ENCODE measurements at places on chromosomes 7 and 10.

GRCh38 chr10:120507175-120507574 is 50.1 kb downstream of the PLPP4 start:
- no peak for DNase-seq

- DNase-seq = no peak
Observed at GRCh38 chr7:107236862-107237261, 68.1 kb downstream of the HBP1 start.

DNA sequence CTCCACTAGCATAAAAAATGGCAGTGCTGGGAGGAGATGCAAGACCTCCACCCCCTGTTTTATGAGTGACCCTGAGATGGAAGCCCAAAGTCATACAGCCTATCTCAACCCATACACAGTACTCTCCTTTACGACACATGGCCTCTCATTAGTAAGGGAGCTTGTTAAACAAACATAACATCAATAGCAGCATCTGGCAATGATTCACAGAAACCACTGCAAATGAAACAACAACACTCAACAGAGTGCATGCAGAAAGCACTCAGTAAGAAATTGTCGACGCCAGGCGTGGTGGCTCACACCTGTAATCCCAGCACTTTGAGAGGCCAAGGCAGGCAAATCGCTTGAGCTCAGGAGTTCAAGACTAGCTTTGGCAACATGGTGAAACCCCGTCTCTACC is 27.5 kb upstream of the FIGNL1 start:
- DNase-seq = no peak

DNA sequence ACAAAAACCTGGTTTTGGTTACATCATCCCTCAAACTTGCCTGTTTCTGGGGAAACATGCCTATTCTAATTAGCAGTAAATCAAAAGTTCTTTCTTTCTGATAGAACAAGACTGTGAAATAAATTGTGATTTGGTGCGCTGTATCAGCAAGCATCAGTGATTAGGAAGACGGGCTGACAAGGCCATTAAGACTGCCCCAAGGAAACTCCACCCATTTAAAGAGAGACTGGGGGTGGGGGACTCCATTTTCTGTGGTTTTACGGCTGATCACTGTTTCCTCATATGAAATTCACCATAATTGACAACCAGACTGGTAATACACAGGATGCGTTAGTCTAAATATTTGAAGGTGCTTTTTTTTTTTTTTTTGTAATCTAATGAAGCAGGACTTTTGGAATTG is 68.7 kb downstream of the MBL2 start:
- DNase-seq = no peak

GRCh38 chr10:70319183-70319582 is 35.4 kb upstream of the NPFFR1 start:
- no peak for DNase-seq

- no peak for DNase-seq
Observed at GRCh38 chr10:131625041-131625440, 275.8 kb upstream of the PPP2R2D start.

DNA sequence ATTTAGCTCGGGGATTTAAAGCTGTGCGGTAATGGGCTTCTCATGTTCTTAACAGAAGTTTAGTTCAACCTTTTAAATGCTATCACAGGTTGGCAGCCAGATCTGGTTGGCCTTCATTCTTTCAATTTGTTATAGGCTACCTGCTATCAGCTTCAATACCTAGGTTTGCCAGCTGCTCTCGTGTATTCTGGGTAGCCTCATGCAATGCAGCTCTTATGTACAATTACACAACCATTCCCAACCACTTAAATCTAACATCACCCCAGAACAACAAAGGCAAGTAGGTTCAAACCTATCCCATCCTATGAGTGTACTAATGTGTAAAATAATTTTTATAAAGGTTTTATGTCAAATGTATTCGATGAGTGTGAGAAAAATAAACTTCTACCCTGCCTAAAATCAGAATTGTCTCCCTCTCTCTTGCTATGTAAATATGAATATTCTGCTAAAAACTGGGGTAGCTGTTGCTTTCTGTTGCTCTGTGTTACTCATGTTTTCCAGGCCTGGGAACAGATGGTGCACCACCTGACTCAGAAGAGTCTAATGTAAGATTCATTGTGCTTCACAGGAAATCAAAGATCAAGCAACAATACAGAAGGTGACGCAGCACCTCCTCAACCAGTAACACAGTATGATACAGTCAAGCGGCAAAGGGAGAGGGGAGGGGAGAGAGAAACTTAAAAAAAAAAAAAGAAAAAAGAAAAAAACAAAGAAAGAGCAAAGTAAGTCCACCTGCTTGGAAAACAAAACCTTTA is 188.6 kb downstream of the ETV1 start:
- DNase-seq = no peak

DNA sequence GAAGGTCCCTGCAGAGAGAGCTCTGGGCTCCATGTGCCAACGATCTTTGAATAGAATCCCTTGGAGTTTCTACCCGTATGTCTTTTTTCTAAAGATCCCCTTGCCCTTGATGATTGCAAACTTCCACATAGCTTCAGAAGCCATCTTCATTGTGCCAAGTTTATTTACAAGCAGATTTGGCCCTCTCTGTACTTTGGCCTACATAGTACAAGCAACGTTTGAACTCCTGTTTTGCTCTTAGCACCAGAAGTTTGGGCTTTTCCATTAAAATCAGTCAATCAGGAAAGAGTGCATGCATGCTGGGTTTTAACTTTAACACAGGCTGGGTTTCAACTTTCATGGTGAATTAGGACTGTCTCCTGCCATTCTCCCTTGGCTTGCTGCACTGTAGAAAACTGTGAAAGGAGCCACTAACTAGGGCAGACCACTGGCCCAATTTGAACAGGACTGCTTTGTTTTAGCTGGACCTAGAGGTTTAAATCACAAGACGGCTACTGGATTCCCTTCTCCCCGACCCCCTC is 557.6 kb upstream of the GALNT17 start:
- no peak for DNase-seq

GRCh38 chr10:69739634-69740033 is 62.1 kb upstream of the COL13A1 start:
- DNase-seq = no peak

DNA sequence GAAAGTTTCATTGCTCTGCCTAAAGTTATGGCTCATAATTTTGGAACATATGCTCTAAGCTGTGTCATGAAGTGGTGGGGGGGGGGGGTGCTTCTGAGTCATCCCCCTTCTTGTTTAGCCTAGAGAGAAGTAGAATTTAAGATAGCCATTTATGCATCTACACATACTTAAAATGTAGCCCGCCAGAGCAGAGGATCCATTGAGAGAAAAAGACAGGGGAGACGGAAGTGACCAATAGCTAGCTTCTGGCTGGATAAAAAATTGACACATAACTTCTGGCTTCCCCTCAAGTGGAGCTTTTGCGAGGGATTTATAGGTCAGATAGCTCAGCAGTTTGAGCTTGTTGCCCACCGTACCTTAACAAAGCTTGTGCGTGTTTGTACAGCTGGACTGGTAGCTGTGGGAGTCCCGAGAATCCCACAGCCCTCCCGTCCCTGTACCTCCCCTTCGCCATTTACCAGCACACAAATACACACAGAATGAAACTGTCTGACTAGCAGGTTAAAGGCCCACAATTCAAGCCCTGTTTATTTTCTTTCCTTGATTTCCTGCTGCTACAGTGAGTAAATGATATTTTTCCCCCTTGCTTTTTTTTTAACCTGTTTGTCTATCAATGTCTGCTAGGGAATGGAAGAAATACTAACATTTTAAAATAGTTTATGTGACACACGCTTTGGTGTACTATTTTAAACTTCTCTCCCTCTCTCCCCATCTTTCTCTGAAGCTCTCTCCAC is 232.6 kb upstream of the FERD3L start:
- no peak for DNase-seq

DNA sequence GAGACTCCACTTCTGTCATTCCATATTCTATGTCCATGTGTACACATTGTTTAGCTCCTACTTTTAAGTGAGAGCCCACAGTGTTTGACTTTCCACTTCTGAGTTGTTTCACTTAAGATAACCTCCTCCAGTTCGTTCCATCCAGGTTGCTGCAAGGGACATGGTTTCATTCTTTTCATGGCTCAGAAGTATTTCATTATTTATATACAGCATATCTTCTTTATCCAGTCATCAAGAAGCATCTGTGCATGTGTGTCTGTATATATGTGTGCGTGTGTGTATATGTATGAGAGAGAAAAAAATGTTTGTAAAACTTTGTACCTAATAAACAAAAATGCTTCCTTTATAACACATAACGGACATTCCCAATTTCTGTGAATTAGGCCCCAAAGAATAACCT is 6.2 kb downstream of the SEC61A2 start:
- DNase-seq = no peak

GRCh38 chr7:144834641-144835144 is 1.2 kb downstream of the TPK1 start:
- DNase-seq = no peak

- DNase-seq = peak; percentile 1
Observed at GRCh38 chr7:93890464-93891068, at the start of gene TFPI2. TFPI2 (minus strand) TSS chr7:93890753; CDS start chr7:93890678, 75 bp downstream.

GRCh38 chr7:138295049-138295637 is 164.9 kb upstream of the TRIM24 start:
- DNase-seq = no peak

- no peak for DNase-seq
Observed at GRCh38 chr7:84675633-84676034, 481.0 kb upstream of the SEMA3A start.

GRCh38 chr7:20131776-20132175 is 85.4 kb downstream of the MACC1 start:
- DNase-seq = no peak

DNA sequence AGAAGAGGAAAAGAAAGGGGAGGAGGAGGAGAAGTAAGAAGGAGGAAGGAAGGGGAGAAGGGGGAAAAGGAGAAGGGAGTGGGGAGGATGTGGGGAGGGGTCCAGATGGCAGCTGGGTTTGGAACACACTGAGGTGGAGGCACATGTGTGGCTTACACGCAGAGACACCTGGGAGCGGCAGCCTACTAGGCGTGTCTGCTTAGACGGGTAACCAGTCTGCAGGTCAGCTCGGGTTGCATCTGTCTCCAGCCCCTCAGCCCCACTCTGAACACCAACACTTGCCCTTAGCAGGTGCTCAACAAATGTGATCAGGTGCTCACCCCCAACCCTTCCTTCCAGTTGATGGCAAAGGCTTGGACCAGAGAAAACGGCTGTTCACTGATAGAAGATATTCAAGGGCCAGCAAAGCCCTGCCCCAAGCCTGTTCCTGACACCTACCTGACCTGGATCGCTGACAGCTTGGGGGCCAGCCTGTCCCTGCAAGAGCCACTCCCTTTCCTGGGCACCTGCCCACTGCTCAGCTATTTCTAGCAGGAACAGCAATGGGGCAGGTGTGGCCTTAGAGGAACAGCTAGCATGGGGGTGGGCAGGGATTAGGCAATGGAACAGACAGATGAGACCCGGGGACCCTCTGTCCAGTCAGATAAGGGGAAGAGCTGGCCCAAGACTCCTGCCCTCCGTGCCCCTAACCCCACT is 70.5 kb downstream of the SH3PXD2A start:
- no peak for DNase-seq

DNA sequence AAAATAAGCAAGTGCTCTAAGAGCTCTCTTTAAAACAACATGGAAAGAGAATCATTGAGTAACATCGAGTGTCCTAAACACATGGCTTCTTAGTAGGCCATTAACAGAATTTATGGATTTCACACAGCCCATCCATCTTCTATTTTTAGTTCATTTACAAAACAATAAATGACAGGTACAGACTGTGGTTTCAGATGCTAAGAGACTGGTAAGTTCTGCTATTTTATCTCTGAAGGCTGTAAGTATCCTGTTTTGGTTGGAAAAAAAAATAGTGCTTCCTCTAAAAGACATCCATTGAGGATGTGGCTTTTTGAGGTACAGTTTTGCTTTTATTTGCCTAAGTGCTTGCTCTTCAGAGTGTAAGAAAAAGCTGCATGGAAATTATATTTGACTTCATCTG is 27.4 kb upstream of the GNAI1 start:
- DNase-seq = no peak

DNA sequence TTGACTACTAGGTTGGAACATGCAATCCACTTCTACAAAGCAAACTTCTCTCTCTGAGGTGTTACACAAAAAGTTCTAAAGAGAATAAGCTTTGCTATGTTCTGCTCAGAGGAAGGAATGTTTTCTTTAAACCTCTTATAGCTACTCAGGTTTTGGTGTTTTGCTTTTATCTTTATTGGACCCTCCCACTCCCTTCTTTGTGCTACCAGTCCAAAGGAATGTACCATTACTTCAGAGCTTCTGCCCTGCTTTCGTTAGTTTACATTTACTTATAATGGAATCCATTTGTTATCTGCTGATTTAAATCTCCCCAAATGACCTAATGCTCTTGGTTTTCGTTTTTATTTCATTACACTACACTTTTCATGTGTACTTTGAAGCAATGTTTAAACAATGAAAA is 154.9 kb downstream of the ATE1 start:
- no peak for DNase-seq

DNA sequence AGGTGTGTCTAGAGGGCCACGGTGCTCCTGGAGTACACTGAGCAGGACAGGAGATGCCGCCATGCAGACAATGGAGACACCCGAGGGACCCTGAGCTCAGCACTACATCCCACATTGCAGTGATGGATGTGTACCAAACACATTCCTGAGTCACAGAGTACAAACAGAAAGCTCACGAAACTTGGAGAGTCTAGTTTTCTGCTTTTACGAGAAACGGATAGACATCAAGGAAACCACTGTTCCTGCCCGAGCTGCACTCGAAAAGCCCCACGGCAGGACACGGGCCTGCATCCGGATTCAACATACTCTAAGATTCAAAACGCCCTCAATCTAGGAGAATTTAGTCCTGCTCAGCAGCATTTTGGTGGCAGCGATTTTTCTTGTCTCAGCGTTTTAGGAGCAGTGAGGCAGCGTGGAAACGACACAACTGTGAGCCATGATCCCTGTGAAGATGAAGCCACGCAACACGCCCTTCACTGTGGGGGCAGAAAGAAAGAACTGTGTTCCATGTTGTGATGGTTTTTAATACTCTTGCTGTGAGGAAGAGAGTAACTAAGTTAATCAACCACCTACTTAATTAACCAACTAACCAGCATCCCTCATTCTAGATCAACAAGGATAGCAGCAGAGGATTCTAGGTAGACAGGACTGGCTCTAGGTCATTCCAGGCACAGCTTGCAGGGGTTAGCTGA is 3.2 kb downstream of the TNS3 start:
- no peak for DNase-seq

DNA sequence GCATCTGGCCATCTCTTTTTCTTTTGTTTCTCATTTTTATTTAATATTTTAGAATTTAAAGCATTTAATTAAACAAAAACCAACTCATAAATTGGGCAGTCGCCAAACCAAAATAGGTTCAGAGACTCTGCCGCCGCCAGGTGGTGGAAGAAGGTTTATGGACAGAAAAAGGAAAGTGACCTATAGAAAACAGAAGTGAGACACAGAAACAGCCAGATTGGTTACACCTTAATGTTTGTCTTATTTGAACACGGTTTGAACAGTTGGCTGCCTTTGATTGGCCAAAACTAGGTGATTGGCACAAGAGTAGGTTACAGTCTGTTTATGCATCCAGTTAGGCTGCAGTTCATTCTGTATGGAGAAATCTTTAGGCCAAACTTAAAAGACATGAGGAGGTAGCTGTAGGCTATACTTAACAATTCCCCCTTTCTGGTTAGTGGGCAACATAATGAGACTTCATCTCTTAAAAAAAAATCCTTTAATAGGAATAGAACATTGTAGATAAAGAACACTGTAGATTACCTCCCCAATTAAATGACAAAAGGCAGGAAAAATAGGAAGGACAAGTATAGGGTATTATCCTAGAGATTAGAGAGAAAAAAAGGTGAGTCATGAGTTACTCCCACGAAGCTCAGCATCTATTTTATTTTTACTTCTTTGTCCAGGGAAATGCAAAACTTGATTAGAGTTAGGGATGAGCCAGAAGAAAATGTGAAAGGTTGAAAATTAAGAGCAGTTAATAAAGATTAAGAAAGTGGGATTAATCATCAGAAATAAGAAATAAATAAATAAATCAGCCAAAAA is 23.9 kb upstream of the CYCS start:
- DNase-seq = no peak

Measured in activated CD8-positive, alpha-beta memory T cell treated with anti-CD3 and anti-CD28 coated beads for 48 hours (primary cell).